ENCODE measurements at places on chromosomes 4 and X.

- DNase-seq = peak; percentile 86
Observed at GRCh38 chr4:38062088-38062775, 102.0 kb downstream of the PTTG2 start.

GRCh38 chr4:40833212-40833611, 83.5 kb downstream of the NSUN7 start:
- DNase-seq = no peak

GRCh38 chrX:15946783-15947580, 92.4 kb upstream of the AP1S2 start:
- DNase-seq = no peak

DNA sequence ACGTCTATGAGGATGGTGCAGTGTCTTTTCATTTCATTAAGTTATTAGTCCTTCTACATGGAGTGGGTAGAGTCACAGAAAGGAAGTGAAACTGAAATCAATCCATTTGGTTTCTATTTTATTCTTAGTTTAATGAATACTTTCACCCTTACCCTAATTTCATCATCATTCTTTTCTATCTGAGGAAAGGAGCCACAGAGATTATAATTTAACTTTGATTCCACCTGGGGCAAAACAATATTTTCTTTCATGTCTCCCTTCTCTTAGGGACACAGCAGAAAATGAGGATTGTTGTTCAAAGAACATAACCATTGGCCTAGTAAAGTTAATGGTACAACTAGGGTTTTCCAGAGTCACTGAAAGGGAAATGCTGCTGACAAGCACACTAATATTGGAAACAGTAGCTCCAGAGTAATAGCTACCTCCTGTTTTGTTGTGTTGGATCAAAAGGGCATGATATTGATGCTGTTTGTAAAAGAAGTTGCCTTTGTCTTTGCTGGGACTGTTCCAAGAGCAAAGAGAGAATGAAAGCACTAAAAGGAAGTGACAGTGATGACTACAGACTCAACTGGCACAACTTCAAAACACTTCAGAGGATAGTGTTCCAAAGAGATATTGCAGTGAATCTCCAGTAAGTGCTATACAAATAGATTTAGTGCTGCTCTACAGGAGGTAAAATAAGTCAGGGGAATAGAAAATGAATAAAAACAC, 247.1 kb upstream of the PITX2 start:
- DNase-seq = no peak

- DNase-seq = no peak
Observed at GRCh38 chrX:276581-277201, 4.5 kb upstream of the PLCXD1 start.

DNA sequence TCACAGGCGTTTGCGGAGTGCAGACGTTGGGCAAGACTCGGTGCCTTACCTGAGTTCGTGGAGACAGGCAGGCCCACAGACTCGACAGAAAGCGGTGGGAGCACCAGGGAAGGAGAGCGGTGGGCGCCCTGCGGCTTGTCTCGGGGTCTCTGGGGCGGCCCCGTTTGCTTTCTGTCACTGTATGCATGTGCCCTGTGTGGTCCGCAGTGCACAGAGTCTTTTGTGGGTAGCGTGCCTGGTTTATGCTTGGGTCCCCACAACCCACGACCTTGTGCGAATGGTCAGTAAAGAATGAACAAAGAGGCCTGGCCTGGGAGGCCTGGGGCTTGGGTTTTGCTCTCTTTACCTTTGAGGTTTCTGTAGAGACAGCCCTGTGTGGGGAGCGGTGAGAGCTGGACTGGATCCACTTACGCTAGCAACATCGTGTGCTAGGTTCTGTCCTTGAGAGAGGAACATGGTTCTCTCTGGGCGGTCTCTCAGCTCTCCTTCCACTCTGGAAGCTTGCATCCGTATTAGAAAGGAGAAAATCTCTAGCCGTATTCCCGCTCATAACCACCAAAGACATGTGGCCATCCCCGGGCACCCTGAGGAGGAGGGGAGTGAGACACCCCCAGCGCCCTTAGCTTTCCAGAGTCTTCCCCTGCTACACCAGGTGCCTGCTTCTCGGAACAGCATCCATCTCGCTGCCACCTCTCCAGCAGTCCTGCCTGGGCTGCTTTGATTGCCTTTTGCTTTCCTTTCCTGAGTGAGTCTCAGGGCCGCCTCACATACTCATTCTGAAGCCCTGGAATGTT, 1.2 kb downstream of the TADA2B start:
- peak; percentile 22 for DNase-seq

- DNase-seq = no peak
Observed at GRCh38 chr4:145842224-145842887, 96.3 kb downstream of the ZNF827 start.
